ENCODE measurements at places on chromosomes 7 and 10.

DNA sequence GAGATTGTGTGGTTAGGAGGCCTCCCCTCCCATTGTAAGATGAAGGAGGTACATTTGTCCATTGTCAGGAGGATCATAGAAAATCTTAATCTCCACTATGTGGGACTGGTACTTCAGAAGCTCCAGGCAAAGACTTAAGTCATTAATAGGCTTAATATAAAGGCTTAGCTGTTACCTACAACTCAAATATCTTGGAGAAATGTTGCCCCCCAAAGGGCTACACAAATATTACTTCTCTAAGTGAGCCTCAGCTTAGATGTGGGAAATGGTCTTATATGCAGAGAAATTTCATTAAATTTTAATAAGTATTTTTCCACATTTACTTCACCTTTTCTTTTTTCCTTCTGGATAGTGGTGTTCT lies 27.2 kb downstream of the TAS2R41 start:
- no peak for DNase-seq

DNA sequence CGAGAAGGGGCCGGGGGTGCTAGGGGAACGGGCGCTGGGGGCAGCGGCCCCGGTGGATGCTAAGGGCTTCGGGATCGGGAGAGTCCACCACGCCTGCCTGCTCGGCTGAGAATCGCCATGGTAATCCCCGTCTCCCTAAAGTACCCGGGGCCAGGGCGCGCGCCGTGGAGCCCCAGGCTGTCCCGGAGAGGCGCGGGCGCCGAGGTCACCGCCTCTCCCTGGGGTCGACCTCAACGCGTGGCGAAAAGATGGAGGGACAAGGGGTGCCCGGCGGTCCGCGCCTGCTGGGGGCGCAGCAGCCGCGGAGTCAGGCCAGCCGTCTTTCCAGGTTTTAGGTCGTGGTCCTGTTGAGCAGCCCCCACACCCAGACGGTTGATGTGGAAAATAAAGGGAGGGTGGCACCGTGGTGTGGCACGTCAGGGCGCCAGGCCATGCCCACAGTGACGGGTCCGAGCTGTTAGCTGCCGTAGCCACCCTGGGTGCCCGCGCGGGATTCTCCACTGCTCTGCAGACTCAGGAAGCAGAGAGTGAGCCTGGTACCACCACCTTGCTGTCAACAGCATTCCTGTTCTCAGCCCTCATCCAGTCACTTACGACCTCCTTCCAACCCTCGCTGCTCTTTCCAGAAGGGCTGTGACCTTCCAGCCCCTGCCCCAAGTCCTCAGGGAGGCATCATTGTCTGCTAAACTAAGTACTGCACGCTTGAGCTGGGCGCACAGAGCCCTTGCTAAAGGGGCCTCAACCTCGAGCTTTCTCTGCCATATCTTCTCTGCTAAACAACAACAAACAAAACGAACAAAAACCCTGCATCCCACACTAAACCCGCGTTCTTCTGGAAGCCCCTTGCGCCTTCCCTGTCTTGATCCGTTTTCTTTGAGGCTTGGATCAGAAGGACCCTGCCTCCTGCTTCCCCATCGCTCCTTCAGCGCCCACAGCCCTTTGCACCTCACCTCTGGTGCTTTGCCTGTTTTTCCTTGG lies 666 bp downstream of the SMKR1 start:
- DNase-seq, result peak; percentile 66

GRCh38 chr7:9240001-9240400 lies 806.6 kb downstream of the NXPH1 start:
- no peak for DNase-seq

DNA sequence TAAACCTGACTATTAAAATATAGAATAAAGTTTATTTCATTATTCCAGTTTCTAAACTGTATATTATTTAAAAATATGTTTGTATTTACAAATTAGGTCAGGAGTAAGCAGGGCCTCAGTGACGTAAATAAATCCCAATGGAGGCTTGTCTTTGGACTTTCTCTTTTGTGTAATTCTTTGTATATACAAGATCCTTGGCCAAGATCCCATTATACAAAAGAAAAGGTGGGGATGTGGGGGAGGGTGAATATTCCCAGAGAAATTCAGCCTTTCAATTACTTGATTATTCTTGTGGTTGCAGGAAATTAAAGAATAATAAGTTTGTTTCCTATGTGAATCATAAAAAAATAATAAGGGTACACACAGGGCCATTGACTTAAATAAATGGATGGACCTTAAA lies 178.7 kb upstream of the PRPS1L1 start:
- DNase-seq, result no peak

DNA sequence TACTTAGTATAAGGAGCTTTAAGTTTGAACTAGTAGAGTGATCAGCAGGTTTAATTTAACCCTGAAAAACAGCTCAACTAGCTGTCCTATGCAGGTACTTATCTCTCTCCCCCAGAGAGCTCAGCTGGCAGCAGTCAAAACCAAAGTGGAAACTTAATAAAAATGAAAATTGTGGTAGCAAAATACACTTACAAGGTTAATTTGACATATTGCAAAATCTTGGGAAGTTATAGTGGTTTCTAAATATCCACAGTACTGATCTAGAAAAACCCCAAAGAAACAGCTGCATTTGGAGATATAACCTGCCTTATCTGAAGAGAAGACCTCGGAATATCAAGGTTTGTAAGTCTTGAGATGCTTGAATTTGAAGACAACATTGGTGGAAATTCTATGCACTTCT lies 269.2 kb downstream of the RNLS start:
- DNase-seq, result no peak

DNA sequence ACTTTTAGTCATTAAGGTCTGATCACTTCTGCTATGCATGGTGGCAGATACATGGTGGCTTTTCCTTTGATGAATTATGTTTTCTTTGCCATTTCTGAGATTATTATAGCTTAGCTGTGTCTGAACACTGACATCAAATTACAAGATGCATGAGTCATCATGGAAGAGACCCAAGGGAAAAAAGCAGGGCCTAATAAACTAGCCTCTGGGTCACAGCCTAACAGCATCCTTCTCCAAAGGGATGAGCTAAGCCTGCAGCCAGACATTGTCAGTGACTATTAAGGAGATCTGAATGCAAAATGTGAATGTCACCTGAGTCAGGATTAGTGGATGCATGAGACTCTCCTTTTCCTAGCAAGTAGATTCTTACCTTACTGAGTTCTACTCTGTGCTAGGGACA lies 19.1 kb upstream of the OGDHL start:
- no peak for DNase-seq

- no peak for DNase-seq
Observed at GRCh38 chr7:120691915-120692314, 166.0 kb downstream of the TSPAN12 start.

- no peak for DNase-seq
Observed at GRCh38 chr7:32218741-32219288, 148.6 kb upstream of the PDE1C start.

- DNase-seq, result no peak
Observed at GRCh38 chr7:6011541-6011940, 2.5 kb downstream of the AIMP2 start.

GRCh38 chr7:158277219-158278141 lies 310.1 kb downstream of the PTPRN2 start:
- DNase-seq, result no peak

GRCh38 chr10:77357611-77358310 lies 279.8 kb downstream of the KCNMA1 start:
- DNase-seq, result no peak

- no peak for DNase-seq
Observed at GRCh38 chr7:140661124-140661523, 11.6 kb upstream of the ADCK2 start.

- no peak for DNase-seq
Observed at GRCh38 chr10:50432211-50433009, 181.1 kb upstream of the ASAH2 start.

DNA sequence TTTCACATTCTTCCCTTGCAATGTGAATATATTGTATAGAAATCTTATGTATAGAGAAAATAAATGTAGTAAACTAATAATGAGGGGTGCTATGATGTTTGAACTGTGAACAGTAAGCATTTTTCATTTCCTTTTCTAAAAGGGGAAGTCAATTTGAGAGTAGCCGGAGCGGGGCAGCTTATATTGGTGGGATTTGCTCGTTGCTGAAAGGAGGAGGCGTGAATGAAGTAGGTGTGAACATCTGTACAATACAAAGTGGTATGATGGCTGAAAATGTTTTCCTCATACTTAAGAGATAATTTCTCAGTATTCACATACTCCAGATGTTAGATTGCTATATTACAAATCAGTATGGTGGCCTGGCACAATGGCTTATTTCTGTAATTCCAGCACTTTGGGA lies 87.1 kb downstream of the SRI start:
- DNase-seq, result no peak

DNA sequence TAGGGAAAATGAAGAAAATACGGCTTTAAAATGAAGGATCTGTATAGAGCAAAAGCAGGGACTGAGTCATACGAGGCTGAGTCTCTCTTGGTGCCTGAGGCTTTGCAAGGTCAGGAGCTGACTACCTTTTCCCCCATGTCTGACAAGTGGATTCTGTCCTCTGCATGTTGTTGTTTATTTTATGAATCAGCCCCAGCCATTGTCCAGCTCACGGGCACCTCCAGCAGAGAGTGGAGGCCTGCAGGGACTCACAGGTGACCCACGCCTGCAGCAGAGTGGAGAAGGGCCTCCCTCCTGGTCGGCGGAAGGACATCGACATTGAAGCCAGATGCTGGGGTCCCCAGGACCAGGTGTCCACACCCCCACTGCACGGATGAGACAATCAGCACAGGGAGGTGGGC lies 233.9 kb downstream of the WDR37 start:
- no peak for DNase-seq

- no peak for DNase-seq
Observed at GRCh38 chr7:40498924-40499510, 364.2 kb downstream of the SUGCT start.

DNA sequence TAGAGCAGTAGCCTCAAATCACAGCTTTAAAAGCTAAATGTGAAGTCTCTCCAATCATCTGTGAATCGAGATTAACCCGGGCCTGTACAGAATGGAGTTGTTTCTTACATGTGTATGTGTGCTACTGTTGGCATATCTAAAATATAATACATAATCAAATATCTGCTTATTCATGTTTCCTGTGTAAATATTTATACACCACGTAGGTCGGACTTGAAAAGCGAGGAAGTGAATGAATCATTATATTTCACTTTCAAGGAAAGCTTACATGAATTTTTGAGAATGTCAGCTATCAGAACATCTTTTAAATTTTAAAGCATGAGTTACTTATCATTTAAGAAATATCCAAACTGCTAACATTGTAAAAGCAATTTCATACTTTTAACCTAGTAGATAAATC lies 233.3 kb downstream of the SLC25A13 start:
- no peak for DNase-seq

- no peak for DNase-seq
Observed at GRCh38 chr7:141161550-141162535, 88.0 kb downstream of the TMEM178B start.

DNA sequence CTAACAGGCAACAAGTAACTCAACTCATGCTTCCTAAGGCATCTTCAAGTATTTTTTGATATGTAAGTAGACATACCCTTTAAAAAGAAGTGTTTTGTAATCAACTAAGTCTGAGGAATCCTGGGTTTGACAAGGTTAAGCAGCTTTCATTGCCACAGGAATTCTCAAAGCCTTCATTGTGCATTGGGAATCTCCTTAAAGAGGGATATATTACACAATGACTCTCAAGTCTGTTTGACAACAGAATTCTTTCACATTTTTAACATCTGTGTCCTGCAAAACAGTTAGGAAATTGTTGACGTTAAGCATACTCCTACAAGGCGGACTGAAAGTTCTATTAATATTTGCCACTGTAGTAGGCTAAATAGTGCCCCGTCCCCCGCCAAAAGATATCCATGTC lies 71.4 kb downstream of the SGMS1 start:
- no peak for DNase-seq

DNA sequence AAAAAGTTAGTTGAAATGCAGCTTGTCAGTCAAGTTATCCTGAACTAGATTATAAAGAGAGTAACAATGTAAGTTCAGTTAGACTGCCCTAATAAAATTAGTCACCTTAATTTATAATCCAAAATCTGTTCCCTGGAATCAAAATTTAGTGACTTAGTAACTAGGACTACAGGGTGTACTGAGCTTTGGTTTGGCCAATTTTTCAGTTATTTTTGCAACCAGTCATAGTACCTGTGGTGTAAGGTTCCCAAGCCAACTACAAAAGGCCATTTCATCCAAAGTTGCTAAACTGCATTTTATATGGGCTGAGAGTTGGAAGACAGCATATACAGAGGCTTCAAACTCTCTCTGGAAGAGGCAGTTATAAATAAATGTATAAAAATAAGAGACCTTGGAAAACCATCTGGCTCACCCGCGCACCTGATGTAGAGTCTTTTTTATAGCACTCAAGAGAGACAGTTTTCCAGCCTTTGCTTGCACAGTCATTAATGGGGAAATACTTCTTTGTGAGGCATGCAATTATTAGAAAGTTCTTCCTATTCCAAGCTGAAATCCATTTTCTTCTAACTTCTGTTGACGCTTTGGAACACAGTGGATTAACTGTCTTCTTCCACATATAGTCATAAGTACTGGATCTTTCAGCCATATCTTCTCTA lies 59.2 kb downstream of the PUS7 start:
- no peak for DNase-seq
